AG08396 (cell line): ENCODE measurements at places on chromosomes 11 and 22.
A peak's percentile ranks its signal among the peaks of the same experiment; 100 is the strongest.

DNA sequence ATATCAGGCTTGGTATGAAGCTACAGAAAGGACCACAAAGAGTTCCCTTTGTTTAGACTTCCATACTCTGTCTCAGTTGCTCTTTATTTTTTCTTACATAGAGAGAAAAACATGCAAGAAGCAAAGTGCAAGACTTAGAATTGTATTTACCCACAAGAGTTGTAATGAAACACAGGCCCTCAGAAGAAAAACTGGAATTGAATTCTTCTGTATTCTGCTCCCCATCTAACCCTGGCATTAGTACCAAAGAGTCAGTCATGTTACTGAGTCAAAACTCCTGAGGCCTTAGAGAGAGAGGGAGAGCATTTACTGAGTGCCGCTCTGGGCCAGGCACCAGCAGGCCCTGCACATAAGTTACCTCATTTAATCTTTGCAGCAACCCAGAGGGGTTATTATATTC lies 43.9 kb upstream of the DLAT start:
- no peak for DNase-seq

DNA sequence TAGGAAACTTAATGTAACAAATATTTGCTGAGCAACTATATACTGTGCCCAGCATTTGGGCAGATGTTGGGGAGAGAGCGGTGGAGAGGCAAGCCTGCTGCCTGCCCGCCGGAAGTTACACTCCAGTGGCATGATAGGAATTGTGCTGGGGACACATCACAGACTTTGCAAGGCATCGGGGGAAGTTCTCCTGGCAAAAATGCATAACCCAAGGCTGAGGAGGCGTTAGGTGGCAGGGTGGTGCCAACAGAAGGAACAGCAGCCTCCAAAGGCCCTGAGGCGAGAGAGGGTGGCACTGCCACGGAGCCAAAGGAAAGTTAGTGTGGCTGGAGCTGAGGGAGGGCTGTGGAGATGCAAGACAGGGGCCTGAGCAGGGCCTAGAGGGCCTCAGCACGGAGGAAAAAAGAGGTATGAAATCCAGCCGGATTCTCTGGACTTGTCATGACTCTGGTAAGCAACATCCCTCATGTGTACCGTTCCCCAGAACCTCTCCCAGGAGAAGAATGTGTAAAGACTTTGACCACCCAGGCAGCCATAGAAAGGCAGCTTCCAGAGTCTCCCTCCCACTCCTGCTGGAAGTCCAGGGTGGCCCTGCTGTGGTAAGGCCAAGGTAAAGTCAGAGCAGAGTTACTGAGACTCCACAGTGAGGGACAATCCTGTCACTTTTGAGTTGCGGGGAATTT lies 76.1 kb upstream of the RAB1B start:
- DNase-seq: peak; percentile 36

DNA sequence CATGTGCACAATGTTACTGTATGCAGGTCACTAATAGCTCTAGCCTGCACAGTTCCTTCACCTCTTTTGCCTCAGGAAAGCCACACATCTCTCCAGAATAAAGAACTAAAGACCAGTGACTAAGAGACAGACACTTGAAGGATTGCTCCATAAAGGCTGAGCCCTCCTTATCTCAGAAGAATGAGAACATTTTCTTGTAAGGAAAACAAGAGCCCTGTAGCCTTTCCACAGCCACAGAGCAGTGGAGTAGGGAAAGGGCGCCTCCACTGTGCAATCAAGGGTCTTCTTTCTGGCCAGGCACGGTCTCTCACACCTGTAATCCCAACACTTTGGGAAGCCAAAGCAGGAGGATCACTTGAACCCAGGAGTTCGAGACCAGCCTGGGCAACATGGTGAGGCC lies 202.6 kb upstream of the TMEM45B start:
- DNase-seq: no peak

DNA sequence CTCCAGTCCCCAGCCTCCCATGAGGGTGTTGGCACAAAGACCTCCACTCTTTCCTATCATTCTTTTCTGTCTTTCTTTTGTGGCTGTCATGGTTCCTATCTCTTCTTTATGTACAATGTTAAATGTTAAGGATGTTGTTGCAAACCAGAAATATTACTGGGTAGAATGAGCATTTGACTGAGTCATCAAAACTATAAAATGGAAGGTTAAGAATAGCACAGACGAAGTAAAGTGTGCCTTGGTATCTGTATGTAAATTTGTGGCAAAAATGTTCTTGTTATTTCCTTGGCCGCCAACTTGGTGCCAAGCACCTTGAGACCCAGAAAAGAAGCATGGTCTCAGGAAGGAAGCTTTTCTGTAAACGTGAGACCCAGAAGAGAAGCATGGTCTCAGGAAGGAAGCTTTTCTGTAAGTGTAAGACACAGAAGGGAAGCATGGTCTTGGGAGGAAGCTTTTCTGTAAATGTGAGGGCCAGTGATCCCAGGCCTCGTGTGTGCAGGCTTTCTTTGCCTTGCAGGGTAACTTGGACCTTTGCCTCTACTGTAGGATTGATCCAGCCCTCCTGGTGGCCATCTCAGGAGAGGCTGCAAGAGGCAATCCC lies 6.7 kb upstream of the PKP3 start:
- DNase-seq: no peak

- no peak for DNase-seq
Measured at GRCh38 chr11:119298726-119299125, 18.2 kb downstream of the MCAM start.

GRCh38 chr11:13010749-13011465 lies 1.8 kb downstream of the RASSF10 start:
- no peak for DNase-seq
